ENCODE measurements at places on chromosomes 12 and 14.

DNA sequence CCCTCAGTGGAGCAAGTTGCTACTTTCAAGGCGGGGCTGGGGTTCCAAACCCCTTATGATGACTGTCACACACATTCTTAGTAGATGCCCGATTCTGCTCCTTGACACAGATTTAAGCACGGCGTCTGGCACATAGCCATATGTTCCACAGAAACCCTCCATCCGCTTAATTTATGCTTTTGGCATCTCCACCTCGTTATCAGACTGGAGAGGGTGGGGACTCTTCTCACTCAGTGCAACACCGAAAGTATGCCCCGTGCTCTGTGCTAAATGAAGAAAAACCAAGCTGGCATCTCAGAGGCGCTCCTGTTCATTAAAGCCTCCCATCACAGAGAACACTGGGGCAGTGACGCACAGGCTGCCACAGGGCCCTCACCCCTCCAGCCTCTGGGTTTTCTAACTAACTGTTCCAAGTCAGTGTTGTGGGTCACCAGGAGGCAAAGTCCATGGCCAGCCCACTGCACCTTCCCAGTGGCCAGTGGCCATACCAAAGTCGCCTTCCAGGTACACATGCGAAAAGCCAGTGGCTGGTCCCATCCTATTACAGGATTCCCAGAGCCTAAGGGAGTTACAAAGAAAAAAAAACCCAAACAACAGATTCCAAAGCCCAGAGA lies 27.3 kb downstream of the CCDC88C start:
- no peak for DNase-seq

DNA sequence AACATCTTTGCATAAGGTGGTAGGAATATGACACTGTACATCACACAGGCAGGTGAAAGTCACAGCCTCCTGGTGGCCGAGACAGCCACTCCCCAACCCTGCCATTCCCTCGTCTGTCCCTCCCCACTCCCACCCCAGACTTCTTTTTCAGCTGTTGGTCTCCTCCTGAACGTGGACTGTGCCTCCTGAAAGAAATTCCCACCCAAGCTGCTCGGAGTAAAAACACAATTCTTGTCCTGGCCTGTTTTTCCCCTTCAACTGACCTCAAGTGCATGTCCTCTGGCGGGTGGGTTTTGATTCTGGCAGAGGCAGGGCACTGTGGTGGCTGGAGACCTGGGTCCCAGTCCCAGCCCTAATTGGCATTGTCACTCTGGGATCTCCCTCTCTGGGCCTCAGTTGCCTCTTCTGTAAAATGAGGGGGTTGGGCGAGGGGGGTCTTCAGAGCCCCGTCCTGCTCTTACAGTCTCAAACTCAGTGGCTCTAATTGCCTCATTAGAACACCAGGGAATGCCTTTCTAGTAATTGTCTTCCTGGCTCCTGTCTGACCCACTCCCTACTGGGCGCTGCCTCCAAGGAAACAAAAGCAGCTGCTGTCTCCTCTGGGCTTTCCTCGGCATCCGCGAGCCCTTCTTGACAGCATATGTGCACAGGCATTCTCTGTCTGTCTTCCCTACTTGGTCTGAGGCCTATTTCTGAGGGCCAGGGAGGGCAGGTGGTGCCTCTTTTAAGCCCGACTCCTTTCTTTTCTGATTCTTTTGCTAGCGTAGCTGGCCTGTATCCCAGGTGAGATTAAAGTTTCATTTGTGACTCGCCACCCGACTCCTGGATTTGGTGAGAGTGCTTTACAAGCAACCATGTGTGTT lies 186.6 kb upstream of the RMST start:
- no peak for DNase-seq

- DNase-seq, result no peak
Observed at GRCh38 chr12:52214421-52214802, 18.6 kb upstream of the KRT7 start.

DNA sequence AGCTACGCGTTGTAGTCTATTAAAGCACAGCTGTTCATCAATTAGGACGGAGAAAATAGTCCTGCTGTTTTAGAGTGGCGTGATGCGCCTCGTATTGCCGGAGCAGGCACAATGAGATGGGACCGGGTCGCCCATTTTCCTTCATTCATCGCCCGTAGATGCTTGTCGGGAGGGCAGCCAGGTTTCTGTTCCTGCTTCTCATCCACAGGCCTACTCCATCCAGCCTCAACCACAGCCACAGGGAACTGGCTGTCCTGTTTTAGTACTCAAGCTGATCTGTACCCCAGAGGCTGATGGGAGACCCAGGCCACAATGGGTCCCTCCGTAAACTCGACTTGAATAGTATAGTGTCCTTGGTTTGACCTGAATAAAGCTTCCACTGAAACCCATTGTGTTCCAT lies 264.0 kb downstream of the VRK1 start:
- no peak for DNase-seq

DNA sequence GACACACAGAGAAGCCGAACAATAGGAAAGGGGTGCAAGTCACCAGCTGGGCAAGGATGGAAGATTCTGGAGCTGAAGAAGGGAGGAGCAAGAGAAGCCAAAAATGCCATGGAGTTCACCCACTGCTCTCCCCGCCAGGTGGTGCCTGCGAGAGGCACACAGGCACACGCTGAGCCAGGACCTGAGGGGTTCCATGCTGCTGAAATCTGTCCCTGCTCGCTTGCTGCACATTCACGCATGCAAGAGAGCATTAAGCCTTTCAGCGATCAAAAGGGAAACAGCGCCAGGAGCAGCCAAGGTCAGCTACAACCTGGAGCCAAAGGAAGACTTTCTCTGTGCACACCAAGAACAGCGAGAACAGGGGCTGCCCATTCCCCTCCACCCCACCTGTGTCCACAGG lies 104.1 kb downstream of the ANO2 start:
- no peak for DNase-seq

DNA sequence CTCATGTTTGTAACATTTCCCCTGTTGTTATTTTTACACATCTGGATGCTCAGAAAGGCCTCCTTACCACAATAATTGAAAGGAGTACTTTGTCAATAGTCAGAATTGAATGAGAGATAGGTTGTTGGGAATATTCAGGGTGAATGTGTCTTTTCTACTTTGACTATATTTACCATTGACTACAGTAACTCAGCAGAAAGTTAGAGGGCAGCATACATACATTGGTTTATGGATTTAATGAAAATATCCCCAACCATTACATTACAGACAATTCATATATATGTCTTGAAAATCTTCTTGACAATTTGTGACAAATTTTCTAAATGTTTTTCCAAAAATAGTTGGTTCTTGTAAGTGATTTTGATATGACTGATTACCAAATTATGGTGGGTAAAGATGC lies 97.7 kb downstream of the NTS start:
- no peak for DNase-seq

GRCh38 chr12:55708695-55709233 lies 1.1 kb upstream of the ITGA7 start:
- no peak for DNase-seq

- peak; percentile 2 for DNase-seq
Observed at GRCh38 chr14:104297313-104297704, 158.9 kb downstream of the KIF26A start.
